ENCODE measurements at places on chromosomes 5 and 9. TPM values are rescaled to one million over a fixed set of nuclear protein-coding genes. Genes with fewer than 3 reads are reported as not detected.
A peak's percentile ranks its signal among the peaks of the same experiment; 100 is the strongest.

The STPG3 gene
- not detected for total RNA-seq

GRCh38 chr5:27217155-27217956 is 179.0 kb upstream of the CDH9 start:
- DNase-seq: no peak

GRCh38 chr5:91007780-91008402 is 375.2 kb downstream of the ARRDC3 start:
- DNase-seq: no peak

The SLC25A2 gene
- total RNA-seq: 0.65 TPM

The FAM240B gene
- total RNA-seq: not detected

The GPX8 gene
- total RNA-seq: 29.5 TPM

DNA sequence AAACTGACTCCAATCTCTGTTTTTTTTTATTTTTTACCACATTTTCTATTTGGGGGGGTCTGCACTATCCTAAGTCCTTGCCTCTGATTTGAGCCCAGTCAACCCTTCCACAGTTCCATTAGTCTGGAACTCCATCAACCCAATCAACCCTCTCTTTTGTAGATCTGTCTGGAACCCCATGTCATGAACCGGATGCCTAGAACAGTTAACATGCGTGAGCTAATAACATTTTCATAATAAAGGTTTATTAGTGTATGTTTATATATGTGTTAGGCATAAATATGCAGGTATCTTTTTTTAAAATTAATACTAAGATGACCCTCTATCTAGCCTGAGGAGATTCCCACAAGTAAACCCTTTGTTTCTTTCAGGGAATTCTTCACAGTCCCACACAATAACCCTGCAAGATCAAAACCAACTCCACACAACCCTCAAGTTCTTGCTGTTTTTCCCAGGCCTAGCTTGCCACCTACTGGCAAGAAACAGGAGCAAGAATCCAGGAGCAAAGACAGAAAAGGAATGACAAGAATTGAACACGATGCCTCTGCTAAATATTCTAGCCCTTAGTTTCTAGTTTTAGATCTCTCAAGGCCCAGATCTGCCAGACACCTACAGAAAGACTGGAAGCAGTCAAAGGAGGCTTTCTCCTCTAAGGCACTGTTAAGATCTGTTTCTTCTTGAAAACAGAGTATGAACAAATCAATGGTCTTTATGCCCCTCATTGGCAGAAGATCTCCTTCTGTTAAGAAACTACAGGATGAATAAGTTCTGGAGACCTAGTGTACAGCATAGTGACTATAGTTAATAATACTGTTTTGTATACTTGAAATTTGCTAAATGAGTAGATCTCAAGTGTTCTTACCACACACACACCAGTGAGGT is 100.4 kb downstream of the TRIM36 start:
- DNase-seq: no peak

DNA sequence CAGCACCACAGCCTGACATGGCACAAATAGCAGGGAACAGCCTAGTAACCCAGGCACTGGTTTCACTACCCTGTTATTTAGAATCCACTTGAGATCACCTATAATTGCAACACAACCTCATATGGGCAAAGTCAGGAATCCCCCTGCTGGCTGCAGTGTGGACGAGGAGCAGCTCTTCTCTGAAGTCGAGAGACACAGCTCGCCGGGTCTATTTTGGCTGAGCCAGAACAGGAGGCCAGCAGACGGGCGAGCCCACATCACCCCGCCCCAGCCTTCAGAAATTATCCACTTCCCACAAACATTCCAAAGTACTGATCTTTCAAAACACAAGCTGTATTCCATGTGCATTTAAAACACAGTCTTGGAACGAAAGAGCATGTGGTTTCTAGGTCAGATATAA is 179.0 kb downstream of the ROR2 start:
- peak; percentile 80 for DNase-seq

DNA sequence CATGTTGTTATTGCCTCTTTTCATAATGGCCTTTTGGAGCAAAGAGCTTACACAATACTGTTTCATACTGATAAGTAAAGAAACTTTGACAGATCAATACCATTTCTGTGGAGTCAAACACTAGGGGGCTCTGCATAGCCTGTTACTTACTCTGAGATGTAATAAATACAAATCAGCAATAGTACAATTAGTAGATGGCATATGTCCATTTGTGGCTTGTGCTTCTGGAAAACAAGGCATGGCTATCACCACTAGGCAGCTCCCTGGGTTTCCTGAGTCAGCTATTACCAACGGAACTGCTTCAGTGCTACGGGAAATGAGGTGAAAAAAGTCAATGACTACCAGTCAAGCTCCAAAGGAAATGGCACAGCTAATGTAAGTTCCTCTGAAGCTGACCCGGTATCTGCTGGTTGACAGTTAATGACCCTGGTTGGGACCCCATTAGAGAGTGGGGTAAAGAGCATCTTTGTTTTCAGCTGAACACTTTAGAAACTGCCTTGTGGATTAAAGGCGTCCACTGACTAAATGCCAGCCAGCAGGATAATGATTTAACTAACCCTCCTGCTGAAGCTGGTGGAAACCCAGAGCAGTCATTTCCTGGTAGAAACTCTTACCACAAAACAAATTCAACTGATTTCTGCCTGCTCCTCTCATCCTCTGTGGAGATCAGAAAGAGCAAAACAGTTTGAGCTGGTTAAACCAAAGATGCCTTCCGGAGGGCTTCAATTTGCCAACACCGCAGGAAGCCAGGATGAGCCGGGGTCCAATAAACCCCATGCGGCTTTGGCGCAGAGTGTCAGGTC is 69.0 kb upstream of the FAM169A start:
- DNase-seq: no peak

DNA sequence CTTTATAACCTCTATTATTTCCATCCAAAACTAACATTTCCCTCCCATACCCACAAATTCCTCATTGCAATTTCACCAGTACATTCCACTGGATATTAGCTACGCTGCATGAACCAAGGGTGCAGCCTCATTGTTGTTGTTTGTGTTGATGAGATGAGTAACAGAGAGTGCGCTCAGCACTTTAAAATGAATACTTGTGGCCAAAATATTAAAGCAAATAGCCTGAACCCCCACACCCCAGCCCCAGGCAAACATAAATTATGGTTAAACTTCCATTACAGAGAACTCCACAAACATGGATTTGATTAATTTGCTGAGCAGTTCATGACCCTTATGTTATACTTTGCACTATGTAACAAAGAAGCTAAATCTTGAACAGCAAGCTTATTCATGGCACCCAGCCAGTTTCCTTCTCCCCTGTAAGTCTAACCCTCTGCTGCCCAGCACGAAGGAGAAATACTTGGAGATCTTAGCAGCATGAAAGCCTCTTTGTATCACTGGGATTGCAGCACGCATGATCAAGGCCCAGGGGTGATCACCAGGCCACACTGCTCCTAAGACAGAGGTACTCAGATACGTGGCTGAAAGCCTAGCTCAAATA is 205.0 kb downstream of the DOCK8 start:
- DNase-seq: no peak

- no peak for DNase-seq
Measured at GRCh38 chr9:114190563-114190905, 35.2 kb downstream of the COL27A1 start.

GRCh38 chr5:136814619-136815378 is 449.5 kb upstream of the TRPC7 start:
- no peak for DNase-seq

GRCh38 chr5:31678180-31678579 is 39.2 kb downstream of the PDZD2 start:
- peak; percentile 61 for DNase-seq

The ABLIM3 gene
- total RNA-seq: 2.4 TPM

The DNAH5 gene
- total RNA-seq: 1.1 TPM

DNA sequence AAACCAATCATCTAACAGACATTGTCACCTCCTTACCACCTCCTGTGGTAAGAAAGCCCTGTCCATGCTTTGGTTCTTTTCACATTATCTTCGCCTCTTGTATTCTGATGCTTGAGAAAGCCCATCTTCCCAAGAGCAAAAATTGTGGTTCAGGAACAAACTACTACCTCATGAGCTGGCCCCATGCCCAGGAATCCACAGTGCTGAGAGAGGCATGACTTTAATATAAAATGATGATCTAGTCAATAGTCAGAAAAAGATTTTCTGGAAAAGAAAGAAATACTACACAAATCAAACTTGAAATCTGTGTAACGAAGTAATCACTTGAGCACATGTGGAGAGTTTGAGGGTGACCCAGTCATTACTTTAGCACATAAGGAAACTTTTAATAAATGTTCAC is 94.7 kb downstream of the FGF10 start:
- DNase-seq: peak; percentile 26

- no peak for DNase-seq
Measured at GRCh38 chr9:91241909-91242308, 119.8 kb downstream of the AUH start.

The TMEM174 gene
- not detected for total RNA-seq

The LECT2 gene
- total RNA-seq: not detected

- no peak for DNase-seq
Measured at GRCh38 chr5:64295101-64295500, 129.5 kb downstream of the RNF180 start.

- DNase-seq: peak; percentile 61
Measured at GRCh38 chr9:91197232-91198181, 164.2 kb downstream of the AUH start.

The PDCD1LG2 gene
- 2.0 TPM for total RNA-seq

The ANKRD20A1 gene
- total RNA-seq: 0.41 TPM

GRCh38 chr5:118165619-118166018 is 822.7 kb downstream of the DTWD2 start:
- DNase-seq: no peak

The PCDHB3 gene
- total RNA-seq: 3.7 TPM

- no peak for DNase-seq
Measured at GRCh38 chr9:94181408-94182181, 77.5 kb upstream of the ZNF169 start.

The KLHL9 gene
- 29.6 TPM for total RNA-seq

- DNase-seq: no peak
Measured at GRCh38 chr5:117496801-117497200, 922.2 kb upstream of the SEMA6A start.

- no peak for DNase-seq
Measured at GRCh38 chr5:158084292-158084691, 225.3 kb upstream of the CLINT1 start.

- DNase-seq: no peak
Measured at GRCh38 chr5:112119969-112120368, 299.1 kb downstream of the EPB41L4A start.

DNA sequence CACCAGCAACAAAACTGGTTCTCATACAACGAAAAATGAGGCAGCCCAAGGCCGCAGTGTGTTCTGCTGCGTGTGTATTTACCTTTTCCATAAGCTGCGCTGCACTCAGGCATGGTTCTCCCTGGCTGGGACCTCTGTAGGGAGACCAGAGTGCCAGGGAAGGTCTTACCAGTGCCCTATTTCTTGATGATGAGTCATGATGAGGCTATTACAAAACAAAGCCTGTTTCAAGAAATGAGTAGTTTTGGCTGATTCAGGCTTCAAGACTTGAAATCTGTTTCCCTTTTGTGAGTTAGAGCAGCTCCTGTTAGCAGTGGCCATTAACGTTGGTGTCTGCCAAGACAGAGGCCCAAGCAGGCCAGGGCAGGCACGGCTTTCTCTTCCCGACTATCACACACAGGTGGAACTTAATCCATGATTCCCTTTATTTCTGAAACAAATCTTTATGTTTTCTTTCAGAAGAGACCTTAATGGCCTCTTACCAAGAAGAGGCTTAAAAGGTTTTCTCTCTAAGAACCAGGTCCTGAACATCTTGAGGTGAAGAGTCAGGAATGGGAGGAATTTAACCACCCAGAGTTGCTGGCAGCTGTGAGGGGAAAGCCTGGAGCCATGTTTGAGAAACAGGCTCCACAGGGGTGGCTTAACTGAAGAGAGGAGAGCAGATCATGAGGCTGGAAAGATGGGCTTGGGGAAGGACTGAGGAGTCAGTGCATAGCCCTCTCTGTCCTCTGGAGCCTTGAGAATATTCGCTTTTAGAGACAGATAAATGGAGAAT is 41.4 kb upstream of the TIFAB start:
- DNase-seq: no peak

DNA sequence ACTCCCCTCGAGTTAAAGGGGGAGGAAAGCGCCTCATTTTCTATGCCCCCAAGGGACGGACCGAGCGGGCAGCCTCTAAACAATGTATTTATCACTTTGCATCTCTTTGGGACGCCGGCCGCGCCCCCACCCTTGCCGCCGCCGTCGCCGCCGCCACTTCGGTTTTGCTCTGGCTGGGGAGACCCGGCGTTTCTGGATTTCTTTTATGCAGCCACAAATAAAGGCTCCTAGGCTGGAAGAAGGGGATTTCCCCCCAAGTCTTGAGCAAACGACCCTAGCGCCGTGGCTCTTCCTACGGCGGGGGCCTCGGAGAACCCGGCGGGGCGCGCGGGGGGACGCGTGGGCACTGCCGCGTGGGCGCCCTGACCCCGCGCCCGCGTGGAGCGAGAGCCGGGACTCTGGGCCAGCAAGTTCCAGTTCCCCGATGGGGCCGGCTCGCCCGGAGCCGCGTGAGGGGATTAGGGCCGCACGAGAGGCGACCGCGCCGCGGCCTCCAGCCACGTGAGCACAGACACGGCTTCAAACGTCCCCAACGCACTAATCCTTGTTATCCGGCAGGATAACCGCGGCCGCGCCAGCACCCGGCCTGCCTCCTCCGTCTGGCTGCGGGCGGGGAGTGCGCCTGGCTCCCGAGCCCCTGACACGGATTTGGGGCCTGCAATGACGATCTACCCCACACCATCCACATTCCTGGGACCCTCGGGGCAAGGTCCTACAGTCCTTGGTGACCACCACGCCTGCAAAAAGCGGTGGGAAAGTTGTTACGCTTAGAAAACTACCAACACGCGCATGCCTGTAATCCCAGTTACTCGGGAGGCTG is 7.9 kb upstream of the NEUROG1 start:
- DNase-seq: peak; percentile 36
